ENCODE measurements at places on chromosomes 5 and 9.
A peak's percentile ranks its signal among the peaks of the same experiment; 100 is the strongest.

DNA sequence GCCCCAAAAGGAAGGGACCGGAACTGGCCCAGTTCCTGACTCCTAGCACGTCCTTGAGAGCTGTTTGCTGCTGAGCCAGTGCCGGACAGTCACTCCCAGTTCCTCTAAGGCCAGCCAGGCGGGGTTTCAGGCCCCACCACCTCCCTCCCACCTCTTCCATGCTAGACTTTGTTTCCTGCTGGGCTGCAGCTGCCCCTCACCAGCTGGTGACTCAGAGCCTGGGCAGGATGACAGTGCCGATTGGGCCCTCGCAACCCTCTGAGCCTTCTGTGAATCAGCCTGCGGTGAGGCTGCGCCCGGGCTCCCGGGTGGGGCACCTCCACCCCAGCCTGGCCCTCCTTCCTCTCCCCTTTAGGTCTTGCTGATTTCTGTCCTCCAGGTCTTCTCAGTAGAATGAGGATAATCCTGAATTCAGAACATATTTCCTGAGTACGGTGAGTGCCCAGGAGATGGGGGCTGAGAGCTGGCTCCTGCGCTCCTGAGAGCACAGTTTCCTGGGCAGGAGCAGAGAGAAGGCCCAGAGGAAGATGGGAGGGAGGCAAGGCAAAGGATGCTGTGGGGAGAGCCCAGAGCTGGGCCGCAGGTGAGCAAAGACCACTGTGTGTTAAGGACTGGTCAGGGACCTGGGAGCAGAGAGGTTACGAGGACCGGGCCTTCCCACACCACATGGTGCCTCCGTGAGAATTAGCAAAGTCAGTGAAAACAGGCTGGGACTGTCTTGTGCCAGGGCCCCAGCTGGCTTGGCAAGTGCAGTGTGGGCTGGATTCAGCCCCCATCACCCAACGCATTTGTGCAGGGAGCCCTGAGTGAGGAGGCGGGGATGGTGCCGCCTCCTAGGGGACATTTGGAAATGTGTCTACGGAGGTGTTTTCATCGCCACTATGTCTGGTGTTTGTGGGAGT, 32.9 kb upstream of the STXBP1 start:
- peak overlapping the region; percentile 81 for H3K27ac ChIP-seq
- peak overlapping the region; percentile 2 for H3K4me3 ChIP-seq
- no peaks in the 10 kb centered on the region for H3K36me3 ChIP-seq
- peak; percentile 76 for DNase-seq

DNA sequence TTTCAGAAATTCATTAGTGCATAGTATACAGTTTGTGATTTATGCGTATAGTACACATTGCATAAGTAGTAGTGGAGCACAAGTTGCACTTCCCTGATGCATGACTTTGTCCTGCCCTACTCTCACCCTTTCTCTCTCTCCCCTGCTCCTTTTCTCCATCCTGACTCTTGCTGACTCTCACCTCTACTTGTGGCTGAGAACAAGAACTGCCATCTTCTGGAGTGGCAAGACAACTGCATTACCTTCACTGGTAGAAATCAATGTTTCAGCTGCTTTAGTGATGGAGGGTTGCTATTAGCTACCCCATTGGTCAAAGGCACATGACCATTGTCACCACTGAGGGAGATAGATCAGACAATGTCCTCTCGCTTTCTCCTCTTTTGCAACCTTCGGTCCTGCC, 26.9 kb downstream of the SPEF2 start:
- H3K4me3 ChIP-seq = no peak overlapping the region
- DNase-seq = no peak
- H3K36me3 ChIP-seq = no peaks in the 10 kb centered on the region

GRCh38 chr9:120925535-120926396, 830 bp downstream of the TRAF1 start:
- DNase-seq = no peak
- H3K27ac ChIP-seq = peak overlapping the region; percentile 95
- H3K27me3 ChIP-seq = no peaks in the 10 kb centered on the region
- no peaks in the 10 kb centered on the region for H3K36me3 ChIP-seq
- peaks cover 50% of the 10 kb centered on the region for H3K4me1 ChIP-seq

DNA sequence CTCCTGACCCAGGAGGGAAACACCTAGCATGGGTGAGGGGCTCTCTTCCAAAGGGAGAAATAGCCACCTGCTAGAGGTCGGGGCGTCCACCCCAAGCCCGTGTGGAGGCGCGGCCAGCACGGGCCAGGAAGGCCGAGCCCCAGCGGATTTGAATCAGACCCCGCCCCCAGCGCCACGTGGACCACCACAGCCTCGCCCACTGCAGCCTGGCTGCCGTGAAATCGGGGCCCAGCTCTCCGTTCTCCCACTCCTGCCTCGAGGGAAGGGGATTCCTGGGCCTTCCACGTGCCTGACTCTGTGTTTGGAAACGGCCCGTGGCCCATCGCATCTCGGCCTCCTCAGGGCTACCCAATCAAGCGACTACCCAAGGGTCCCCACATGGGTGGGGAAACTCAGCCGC, 31.6 kb downstream of the SLC6A18 start:
- no peak overlapping the region for H3K4me3 ChIP-seq
- H3K36me3 ChIP-seq = no peaks in the 10 kb centered on the region
- no peaks in the 10 kb centered on the region for H3K27me3 ChIP-seq
- DNase-seq = no peak

DNA sequence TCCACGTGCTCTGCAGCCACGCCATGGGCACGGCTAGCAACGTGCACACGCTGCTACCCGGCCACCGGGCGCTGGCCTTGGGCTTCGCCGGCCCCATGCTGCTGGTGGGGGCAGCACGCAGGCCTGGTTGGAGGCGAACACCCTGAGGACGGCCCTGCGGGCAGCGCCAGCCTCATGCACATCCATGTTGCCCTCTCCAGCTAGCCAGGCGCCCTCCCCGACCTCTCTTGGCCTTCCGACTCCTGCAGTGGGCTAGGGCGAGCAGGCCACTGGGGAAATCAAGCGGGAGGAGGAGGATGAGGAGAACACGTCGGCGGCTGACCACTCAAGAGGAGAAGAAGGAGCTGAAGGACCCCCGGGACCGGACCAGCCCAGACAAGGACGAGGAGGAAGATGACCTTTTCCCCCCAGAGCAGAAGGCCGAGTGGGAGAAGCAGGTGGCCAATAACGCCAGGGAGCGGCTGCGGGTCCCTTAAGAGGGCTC, 73.3 kb downstream of the INSL6 start:
- no peaks in the 10 kb centered on the region for H3K4me1 ChIP-seq
- no peak overlapping the region for H3K27ac ChIP-seq
